ENCODE measurements at places on chromosomes 16 and 17.

GRCh38 chr16:57565461-57565860, 23.0 kb downstream of the ADGRG5 start:
- DNase-seq = no peak

GRCh38 chr17:29084541-29085146, 41.7 kb downstream of the PIPOX start:
- peak; percentile 38 for DNase-seq

DNA sequence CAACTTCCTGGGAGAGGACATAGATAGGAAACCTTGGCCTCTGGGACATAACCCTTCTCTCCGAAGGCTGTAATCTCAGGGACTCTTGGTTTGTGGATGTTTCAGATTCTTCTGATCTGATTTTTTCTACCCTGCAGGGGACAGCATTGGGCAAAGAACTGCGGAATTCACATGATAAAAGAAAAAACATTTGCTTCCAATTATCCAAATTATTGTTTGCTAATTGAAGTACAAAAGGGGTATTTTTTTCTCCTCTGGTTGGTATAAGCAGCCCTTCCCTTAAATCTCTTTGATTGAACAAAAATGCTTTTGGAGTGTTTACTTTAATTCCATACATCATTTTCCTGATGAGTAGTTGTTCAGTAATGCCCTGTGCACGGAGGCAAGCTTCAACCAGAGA, 251.7 kb upstream of the IRX3 start:
- no peak for DNase-seq

DNA sequence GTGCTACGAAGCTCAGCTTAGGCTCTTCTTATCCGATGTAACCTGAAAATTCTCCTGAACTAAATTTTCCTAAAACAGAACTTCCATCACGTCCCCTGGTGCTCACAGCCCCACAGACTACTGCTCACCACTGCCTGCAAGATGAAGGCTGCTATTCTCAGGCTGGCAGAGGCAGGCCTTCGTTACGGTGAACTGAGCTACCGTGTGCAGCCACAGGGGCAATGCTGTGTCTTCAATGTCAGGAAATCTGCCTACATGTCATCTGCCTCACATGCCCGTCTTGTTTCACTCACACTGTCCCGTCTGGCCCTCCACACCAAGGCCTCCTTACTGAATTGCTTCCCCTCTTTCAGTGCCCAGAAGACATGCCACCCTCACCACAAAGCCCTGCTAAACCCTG, 15.9 kb downstream of the EMC8 start:
- DNase-seq = no peak

DNA sequence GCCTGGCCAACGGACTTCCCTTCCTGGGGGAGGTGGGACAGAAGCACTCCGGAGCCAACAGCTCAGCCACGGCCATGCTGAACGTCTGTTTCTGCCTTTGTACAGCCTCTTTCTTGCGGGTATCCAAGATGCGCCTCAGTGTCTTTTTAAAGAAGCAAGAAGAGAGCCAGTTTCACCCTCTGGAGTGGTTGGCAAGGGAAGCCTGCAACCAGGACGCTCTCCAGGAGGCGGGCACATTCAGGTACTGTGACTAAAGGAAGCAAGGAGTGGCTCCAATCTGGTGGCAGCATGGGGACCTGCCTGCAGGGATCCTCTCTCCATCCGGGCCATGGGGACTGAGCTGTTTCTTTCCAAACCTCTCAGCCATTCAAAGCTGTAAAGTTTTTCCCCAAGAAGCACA, 60.6 kb upstream of the ENDOV start:
- no peak for DNase-seq

GRCh38 chr17:65170839-65171238, 33.7 kb downstream of the RGS9 start:
- DNase-seq = no peak

- no peak for DNase-seq
Measured at GRCh38 chr16:10080051-10080772, 102.0 kb downstream of the GRIN2A start.

- DNase-seq = no peak
Measured at GRCh38 chr17:19275457-19276127, 38.4 kb downstream of the EPN2 start.

DNA sequence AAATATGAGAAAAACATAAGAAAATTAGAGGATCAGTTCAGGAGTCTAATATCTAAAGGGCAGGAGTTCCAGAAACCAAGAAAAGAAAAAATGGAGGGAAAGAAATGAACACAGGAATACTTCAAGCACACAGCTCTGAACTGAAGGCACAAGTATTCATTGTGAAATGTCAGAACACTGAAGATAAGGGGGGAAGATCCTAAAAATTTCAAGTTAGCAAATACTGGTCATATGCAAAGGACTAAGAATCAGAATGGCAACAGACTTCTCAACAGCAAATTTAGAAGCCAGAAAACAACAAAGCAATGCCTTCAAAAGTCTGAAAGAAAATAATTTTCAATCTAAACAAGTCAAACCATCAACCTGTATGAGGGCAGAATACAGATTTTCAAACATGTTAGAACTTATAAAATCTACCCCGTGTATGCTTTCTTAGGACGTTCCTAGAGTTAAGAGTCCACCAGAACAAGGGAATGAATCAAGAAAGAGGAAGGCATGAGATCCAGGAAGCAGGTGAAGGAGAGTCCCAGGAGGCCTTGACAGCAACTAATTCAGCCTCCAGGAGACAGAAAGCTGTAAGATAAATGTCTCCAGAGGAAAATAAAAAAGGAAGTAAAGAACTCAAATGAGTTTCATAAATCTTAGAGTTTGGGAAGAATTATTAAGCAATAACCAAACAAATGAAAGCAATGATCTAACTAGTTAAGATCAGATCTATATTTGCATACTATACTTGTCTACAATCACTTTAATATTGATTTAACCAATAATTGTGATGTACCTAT, 2.8 kb downstream of the BRD7 start:
- no peak for DNase-seq

DNA sequence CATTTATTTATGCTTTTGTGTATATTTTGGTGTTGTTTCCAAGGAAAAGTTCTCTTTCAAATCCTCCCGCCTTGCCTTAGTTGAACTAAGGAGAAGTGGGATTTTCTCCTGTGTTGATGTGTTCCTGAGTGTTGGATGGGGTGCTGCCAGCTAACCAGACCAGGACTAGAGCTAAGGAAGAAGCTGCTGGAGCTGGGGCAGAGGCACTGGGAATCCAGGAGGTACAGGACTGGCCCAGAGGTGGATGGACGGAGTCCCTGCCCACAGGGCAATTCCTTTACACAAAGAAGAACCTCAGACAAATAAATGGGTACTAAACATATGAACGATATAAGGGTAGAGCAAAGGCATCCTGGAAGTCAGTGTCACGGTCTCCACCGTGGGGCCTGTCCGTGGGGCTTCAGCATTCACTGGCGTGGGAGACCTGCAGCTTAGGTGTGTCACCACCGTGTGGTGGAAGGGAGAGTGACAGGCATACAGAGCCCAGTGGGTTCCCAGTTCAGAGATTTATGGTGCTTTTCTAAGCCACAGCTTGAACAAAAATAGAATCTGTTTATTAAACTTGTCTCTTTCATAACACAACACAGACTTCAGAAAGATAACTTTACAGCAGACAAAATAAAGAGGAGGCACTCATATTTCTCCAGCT, 270.7 kb downstream of the NTN1 start:
- peak; percentile 60 for DNase-seq

DNA sequence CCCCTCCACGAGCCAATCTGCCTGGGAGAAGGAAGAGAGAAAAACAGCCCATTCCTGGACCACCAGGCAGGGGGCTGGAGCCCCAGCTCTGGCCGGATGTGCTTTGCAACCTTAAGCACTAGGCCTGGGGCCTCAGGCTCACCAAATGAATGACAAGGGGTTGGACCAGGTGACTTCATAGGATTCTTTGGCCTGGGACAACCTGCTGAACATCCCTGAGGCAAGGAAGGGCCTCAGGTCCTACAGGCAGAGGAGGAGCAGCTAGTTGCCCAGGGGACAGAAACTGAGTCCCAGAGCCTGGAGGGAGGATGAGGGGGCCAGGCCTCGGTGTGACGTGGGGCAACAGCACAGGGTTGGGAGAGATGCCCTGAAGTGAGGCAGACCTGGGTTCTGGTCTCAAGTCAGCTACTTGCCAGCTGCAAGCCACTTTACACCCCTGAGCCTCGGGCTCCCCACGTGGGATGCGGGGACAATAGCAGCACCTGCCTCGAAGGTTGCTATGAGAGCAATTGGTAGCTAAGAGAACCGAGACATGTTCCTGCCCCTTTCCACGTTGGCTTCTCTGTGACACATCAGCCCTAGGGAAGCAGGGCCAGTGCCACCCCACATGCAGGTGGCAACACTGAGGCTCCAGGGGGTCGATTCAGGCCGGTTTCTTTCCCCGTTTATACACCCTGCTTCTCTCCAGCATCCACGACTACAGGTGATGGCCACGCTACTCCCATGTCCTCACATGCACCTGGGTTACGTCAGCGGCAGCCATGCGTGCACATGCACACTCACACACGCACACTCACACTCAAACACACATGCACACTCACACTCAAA, 42.6 kb downstream of the CFAP20 start:
- DNase-seq = no peak

GRCh38 chr17:1104222-1104621, 75.6 kb downstream of the ABR start:
- no peak for DNase-seq

DNA sequence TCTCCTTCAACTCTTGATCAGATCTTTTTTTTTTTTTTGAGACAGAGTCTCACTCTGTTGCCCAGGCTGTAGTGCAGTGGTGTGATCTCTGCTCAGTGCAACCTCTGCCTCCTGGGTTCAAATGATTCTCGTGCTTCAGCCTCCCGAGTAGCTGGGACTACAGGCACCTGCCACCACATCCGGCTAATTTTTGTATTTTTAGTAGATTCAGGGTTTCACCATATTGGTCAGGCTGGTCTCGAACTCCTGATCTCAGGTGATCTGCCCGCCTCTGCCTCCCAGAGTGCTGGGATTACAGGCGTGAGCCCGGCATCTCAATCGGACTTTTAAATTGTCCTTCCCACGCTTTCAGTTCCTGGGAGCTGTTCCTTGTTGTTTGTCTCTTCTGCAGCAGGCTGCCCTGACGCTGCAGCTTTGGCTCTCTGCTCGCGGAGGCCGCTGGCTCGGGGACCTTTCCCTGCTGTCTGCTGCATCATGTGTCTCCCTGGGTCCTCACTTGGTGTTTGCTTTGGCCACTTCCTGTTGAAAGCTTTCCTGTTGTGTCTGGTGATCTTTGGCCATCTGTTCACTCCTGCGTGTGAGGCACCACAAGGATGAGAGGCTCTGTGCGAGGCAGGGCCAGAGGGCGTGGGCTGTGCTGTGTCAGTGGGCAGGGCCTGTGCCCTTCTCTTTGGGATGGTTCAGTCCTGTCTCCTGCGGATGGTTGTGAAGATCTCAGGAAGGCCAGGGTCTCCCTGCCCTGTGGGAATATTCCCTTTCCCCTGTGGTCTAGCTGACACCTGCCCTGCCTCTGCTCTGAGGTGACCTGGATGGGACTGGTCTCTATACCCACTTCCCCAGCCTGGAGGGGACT, 18.4 kb upstream of the CAPN15 start:
- no peak for DNase-seq

DNA sequence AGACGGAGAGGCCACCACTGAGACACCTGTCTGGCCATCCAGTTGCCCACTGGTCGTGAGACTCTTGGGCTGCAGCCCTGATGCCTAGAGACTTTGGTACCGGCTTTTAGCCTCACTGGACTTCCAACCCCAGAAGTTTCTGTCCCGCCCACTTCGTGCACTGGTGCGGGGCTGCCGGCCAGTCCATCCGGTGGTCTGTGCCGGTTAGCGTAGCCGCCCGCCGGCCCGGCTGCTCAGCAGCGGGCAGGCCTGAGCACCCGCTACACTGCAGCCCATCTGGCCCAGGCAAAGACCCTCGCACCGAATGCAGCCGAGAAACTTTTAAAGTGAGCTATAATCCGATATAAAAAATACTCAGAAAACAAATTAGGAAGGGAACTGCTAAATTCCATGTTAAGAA, 30.7 kb downstream of the AKAP10 start:
- no peak for DNase-seq

DNA sequence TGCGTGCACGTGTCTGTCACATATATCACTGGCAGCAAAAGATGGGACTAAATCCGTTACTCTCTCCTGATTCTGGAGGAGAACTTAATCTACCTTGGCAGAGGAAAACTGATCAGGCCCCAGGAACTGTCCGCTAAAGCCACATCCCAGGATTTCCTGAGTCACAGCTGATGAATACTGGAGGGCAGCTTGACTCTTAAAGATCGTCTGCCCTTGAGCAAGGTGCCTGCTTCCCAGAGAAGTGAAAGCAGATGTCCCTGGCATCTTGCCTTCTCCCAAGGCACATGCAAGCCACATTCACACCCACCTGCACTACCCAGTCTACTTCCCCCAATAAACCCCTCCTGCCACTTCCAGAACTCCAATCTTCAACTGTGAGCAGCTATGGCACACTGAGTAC, 99.8 kb downstream of the CPPED1 start:
- DNase-seq = no peak

DNA sequence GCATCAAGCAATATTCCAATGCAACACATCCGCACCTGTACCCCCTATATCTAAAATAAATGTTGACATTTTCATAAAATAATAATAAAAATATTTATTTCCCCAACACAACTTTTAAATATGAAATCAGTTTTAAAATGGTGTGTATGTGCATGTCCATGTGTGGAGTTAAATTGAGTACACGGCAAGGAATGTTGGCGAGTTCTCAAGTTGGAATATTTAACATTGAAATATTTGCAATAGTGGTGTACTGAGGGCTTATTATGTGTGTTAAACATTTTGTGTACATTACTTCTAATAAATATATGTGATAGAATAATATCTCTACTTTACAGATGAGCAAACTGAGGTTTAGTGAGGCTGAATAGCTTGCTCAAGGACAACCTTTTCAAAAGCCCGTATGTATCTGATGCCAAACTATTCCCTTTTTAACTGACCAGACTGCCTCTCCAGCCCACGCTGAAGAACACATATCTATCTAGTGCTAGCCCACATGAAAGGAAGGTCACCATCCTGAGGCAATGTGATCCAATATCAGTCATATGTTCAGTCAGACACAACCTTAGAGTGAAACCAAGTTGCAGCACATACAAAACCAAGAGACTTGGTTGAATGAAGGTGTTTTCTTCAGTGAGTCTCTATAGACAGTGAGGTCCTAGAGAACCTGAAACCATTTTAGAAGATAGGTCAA, 192.2 kb upstream of the CDH11 start:
- no peak for DNase-seq

- DNase-seq = no peak
Measured at GRCh38 chr17:1183171-1183873, 3.5 kb upstream of the ABR start.

DNA sequence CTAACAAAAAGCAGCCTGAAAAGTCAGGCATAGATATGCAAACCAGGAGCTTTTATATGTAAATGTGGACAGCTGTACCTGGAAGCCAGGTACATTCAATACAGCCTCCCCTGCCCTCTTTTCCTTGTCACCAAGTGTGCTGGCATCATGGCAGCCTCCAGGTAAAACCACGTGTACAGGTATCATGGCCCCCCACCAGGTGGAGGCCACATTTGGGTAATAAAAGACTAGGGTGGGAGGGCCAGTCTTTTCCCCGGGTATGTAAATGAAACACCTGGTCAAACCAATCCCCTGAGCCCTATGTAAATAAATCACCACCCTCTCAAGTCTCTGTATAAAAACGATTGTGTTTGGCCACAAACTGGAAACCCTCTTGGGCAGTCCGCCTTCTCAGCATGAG, 226.4 kb upstream of the GOT2 start:
- DNase-seq = peak; percentile 60

Data from GM23338 (cell line).